ENCODE measurements at places on chromosomes 7 and 10.

DNA sequence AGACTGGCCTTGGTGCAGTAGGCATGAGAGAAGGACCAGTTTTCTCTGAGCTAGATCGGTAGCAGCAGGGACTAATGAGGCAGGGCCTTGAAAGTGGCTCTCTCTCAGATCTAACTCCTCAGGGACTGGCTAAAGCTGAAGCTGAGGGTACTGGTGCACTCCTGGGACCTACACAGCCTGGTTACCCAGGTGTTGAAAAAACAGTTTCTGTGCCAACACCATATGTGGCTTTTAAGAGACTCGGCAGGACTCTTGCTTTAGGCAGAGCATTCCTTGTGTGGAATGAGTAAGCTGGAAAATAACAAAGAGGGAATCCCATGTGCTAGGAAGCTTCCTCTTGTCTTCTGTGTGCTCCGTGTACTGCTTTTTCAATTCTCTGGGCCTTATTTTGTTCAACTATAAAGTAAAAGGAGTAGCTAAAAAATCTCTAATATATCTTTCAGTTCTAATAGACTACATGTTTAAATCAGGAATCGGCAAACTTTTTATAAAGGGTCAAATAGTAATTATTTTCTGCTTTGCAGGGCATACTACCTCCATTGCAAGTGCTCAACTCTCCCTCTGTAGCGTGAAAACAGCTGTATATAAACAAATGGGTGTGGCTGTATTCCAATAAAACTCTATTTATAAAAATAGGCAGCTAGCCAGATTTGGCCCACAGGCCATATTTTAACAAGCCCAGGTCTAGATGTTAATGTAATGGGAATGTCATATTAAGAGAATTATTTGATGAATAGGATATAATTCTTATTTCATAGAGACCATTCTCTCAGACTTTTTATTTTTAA is 186.1 kb upstream of the KAT6B start:
- no peak for DNase-seq

DNA sequence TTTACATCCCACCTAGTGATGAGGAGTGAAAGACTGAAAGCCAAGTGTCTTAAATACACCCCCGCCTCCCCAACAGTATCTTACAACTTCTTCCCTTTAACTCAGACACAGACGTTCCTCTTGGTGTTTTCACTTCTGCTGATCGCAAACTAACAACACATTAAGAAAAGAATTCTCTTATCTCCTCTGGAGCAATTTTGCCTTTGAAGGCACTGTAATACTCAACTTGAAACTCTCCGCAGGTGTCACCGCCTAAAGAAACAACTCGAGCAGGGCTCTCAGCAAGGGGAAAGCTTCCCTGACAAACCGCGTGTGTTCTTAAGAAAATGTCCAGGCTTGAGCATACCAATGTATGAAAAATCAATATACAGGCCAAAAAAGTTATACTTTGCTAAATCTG is 452 bp downstream of the SEMA3C start:
- no peak for DNase-seq

DNA sequence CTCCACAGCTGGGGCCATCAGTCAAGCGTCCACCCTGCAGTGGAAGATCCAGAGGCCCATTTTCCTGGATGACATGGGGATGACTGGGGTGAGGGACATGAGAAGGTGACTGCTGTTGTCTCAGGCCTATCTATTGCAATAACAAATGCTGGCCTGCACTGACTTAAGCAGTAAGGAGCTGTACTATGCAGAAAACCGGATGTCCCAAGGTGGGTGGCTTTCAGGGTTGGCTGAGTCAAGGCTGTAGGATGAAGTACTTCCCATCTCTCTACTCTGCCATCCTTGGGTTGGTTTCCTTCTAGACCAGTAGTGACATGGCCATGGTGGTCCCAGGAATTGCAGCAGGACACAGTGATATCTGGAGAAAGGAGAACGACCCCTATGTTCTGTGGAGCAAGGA is 48.1 kb downstream of the NEURL1 start:
- DNase-seq: no peak

- no peak for DNase-seq
Observed at GRCh38 chr7:27723085-27723484, 16.9 kb upstream of the TAX1BP1 start.

DNA sequence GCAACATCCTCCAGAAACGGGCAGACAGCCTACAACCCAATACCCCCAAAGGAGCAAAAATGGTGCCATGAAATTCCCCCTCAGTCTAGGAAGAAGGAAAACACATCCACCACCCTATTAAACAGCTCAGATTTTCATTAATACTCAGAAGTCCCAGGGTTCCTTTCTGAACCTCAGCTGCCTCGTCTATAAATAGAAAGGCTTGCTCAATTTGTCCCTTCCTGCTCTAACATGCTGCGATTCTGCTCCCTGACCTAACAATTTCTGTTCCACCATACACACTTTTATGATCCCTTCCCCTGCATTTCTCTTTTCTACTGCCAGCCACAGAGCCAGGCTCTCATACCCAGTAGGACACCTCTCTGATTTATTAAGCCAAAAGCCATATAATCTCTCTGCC is 68.1 kb downstream of the MTERF1 start:
- DNase-seq: no peak

- DNase-seq: no peak
Observed at GRCh38 chr10:107280293-107280692, 115.8 kb upstream of the SORCS1 start.
